ENCODE measurements at places on chromosomes 4 and X.
A peak's percentile ranks its signal among the peaks of the same experiment; 100 is the strongest.

- DNase-seq, result no peak
Observed at GRCh38 chr4:142405021-142405694, 440.9 kb downstream of the INPP4B start.

DNA sequence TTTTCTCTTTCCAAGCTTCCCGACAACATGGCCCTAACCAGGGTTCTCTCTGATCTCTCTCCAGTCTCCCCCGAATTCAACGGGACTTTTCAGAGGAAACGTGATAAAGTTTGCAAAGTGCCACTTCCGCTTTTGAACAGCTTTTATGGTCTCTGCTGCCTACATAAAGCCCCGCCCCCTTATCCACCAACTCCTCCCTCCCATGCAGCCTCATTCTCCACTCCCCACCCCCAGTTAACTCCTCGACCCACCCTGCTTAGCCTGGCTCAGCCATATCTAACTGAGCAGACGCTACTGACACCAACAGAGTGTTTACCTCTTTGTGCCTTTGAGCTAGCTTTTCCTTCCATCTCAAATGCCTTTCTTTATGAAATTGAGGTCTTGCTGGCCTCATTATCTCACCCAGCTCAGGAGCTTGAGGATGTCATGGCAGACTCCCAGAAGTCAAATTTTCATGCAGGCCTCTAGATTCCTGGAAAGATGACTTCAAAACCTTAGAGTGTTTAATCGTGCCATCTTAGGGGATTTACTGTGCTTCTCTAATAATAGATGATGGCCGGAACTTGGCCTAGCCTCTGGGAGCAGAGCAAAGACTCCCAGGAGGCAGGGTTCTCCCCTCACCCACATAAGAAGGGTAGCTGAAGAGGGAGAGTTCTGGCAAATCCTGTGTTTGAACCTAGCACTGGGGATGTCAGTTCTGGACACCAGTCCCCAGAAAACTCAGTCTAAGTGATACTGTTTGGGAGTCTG, 606.0 kb downstream of the BCOR start:
- DNase-seq, result peak; percentile 36

DNA sequence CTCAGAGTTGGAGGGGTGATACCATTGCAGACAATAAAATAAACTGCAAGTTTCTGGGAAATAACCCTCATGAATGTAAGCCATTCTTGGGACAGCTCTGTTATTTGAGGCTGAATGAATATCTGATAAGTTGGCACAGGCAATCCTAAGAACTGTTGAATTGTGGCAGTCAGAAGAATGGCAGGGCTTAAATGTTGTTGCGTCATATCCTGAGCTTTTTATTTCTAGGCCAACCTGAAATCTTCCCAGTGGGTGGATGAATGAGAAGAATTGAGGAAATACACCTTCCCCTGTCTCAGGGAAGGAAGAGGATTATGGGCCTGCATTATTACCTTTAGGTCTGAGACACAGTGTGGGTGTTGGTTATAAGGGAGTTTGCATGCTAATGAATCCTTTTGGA, 64.4 kb upstream of the C4orf54 start:
- DNase-seq, result no peak

GRCh38 chr4:81845761-81846160, 374.1 kb upstream of the RASGEF1B start:
- no peak for DNase-seq

DNA sequence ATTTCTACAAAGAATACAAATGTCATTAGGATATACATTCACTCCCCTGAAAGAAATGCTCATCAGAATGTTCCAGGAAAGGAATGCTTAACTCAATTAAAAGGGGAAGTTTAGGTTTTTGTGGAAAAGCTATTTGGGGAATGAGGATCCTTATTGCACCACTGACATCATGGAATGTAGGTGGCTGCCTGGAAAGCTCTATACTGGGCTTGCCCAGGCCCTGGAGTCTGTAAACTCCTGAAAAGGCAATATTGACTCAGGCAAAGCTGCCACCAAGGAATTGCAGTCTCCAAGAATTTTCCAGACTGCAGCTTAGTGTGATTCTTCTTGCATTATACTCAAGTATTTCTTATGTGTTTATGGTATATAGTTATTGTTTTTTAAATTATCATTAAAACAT, 15.7 kb downstream of the DAPP1 start:
- no peak for DNase-seq

DNA sequence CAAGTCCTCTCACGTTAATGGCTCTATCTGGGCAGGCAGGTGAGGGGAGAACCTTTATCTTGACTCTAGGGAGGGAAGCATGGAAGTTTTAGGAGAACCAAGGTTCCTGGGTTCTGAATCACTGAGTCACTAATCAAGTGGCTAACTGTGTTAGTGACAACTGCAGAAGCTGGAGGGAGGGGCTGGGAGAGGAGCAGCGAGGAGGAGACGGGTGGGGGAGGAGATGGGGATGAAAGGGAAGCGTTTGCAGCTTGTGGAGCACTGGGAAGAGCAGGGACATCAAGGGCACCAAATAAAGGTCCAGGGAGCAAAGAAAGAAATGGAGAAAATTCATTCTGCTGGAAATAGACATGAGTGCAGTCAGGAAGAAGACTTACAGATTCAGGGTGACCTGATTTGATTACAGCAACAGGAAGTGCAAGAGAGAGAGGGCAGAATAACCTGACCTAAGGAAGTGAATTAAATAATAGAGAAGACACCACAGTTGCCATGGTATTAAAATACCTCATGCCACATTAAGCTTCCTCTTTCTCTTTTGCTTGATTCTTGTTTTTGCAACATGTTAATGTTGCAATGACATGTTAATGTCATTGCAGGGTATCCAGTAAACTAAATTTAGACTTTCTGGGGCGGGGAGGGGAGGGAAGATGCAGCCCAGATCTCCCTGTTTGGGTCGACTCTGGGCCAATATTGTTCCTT, 4.5 kb upstream of the SETD7 start:
- no peak for DNase-seq

DNA sequence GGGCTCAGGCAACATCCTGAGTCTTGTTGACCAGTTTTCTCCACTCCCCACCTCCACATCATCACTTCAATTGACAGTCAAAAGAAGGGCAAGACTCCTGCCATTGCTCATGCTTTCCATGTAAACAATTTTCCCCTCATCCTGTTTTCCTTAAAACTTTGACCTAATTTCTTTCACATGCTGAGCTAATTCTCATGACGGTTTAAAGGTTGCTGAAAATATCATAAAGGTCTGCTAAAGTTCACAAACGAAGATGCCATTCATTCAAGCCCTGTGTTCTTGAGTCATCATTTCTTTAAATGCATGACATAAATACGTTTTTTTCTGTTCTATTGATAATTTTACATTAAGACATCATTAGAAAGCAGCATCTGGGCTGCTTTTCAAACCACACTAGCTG, 353.9 kb downstream of the NKX6-1 start:
- no peak for DNase-seq

DNA sequence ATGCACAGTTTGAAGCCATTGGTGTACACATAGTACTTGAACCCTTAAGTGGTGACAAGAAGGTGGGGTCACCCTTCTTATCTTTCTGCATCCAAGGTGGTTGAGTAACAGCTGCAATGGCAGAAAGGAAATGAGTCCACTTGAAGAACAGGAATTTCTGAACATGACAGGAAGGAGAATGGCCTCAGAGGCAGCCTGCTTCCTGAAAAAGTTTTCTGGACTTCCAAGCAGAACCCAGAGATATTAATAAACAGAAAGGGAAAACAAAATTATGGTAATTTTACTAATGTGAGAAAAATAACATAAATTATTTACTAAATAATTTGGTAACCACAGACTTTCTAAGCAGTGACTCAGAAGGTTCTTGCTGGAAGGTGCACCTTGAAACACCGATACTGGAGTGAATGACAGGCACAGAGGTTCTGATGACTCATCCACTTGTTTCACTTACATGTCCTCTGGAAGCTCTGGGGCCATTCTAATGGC, 119.9 kb upstream of the HS3ST1 start:
- DNase-seq, result no peak

DNA sequence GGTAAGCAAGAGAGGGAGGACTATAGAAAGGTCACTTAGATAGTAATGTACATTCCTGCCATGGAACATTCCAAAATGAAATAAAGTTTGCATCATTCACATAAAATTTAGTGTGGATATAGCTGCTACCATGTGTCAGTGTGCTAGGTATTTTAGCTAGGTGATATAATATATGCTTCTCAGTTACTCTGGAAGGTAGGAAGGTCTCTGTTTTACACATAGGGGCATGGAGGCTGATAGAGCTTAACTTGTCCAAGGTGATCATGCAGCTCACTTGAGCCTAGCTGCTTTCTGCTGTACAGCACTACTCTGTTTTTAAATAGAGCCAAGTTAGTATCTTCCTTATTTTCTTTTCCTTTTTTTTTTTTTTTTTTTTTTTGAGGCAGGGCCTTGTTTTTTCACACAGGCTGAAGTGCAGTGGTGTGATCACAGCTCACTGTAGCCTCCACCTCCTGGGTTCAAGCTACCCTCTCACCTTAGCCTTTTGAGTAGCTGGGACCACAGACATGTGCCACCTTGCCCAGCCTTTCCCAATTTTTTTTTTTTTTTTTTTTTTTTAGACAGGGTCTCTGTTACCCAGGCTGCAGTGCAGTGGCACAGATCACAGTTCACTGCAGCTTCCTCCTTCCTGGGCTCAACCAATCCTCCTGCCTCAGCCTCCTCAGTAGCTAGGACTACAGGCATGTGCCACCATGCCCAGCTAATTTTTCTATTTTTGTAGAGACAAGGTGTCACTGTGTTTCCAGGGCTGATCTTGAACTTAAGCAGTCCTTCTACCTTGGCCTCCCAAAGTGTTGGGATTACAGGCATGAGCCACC, 10.4 kb downstream of the AFF1 start:
- DNase-seq, result no peak

DNA sequence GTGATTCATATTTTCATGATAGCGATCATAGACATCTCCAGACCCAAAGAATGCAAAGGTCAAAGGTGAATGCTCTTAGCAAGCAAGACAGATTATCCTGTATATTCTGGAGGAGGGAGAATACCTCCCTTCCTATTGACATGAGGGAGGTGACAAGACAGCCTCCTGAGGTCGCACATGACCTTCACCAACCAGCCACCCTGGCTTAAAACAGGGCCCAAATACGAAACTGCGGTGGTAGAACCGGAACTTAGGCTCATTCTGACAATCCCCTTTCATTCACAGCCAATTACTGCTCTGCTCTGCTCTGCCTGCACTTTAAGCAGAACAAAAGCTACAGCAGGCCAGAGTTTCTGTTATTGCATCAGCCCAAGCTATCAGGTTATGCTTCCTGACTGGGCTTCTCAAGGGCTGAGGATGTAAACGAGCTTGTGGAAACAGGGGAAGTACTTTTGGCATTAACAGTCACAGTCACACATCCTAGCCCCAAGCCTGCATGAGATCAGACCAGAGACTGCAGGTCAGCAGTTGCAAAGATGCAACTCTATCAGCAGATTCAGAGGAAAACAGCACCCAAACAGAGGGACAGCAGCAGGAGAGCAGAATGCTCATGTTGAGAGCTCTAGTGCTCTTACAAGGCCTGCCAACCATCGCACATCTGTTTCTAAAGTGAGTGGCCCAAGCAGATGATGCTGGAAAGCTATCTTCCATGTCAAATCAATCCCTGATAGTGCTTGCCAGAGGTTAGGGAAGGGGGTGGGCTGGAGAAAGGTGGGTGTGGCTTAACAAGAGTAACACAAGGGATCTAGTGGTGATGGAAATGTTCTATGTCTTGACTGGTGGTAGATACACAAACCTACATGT, 51.3 kb upstream of the MAP3K15 start:
- DNase-seq, result no peak

DNA sequence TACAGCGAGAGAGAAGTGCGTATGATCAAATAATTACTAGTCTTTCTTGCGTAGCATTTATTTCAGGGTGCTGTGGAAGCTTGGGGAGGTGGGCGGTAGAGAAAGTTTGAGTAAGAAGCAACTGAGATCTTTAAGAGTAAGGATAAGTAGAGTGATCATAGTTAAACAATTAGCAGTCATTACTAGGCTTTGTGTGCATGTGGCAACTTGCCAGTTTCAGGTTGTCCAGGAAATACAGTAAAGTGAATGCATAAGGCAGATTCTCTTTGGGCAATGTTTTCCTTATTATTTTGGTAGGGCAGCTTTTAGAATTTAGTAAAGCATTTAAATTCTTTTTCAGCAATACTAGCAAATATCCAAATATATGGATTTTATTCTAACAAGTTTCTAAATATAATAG, 57.0 kb downstream of the HPGDS start:
- no peak for DNase-seq

GRCh38 chr4:186265683-186266652, at the start of gene F11:
Gene F11 (plus strand): TSS chr4:186266189. CDS start chr4:186267137, 948 bp downstream.
- DNase-seq, result no peak

DNA sequence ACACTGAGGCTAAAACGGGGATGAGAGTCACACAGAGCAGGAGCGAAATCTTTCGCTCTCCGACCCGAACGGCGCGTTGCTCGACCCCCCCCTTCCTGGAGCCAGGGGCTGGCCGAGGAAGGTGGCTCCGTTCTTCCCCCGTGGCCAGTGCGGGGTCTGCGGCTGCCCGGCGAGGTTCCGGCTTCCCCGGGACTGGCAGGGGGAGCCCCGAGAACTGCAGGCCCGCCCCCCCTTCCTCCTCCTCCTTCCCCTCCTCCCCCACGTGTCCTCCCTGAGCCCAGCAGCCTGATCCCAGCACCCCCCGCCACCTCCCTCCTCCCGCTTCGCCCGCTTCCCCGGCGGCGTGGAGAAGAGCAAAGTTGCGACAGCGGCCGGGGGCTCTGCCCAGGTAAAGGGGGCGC, 2.4 kb upstream of the BCORL1 start:
- no peak for DNase-seq

DNA sequence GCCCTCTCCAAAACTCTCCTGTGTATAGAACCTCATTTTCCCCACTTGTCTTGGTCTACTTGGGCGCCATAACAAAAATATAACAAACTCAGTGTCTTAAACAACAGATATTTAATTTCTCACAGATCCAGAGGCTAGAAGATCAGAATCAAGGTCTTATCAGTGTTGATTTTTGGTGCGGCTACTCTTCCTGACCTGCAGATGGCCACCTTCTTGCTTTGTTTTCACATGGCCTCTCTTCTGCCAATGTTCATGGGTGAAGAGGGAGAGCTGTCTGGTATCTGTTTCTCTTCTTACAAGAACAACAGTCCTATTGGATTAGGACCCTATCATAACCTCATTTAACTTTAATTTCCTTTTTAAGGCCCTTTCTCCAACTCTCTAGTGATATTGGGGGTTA, 177.3 kb downstream of the PABPC4L start:
- no peak for DNase-seq

DNA sequence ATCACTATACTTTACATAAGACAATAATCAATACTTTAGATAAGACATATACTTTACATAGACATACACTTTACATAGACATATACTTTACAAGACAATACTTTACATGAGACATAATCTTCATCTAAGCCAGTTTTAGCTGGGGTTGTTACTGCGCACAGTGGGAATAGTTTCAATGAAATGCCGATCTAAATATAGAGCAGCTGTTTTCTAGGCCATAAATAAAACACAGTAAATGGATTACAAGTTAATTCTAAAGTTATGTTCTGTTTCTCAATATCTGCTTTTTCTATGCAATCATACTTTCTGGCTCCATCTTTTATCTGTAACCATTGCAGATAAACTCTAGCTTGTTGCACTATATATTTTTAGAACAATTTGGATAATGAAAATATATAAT, 1470.6 kb upstream of the PABPC4L start:
- DNase-seq, result no peak

GRCh38 chr4:5824635-5825034, 68.3 kb downstream of the CRMP1 start:
- no peak for DNase-seq

Measured in stimulated activated CD8-positive, alpha-beta memory T cell treated with anti-CD3 and anti-CD28 coated beads, Interleukin-15, amount 100 ng/mL, for 4 hours (primary cell).